Adrenal gland (tissue), 19 donors: ENCODE measurements at places on chromosomes 3 and 15. TPM values are rescaled to one million over a fixed set of nuclear protein-coding genes. Genes with fewer than 3 reads are reported as not detected.

The UBAP1L gene
- 1.1 TPM for polyA plus RNA-seq

The FRMD5 gene
- 2.9 TPM for polyA plus RNA-seq

The EIF4E3 gene
- 5.0 TPM for polyA plus RNA-seq

The LINGO1 gene
- 1.4 TPM for polyA plus RNA-seq

The CCDC54 gene
- polyA plus RNA-seq: not detected

The ZNF662 gene
- polyA plus RNA-seq: 5.4 TPM

The TM4SF1 gene
- polyA plus RNA-seq: 31.5 TPM

The LNP1 gene
- polyA plus RNA-seq: 0.71 TPM

The RFC4 gene
- 13.1 TPM for polyA plus RNA-seq

The SLC2A2 gene
- not detected for polyA plus RNA-seq

The GPR62 gene
- 0.40 TPM for polyA plus RNA-seq

The HDAC11 gene
- 17.5 TPM for polyA plus RNA-seq

The FBXW12 gene
- polyA plus RNA-seq: not detected

The SETMAR gene
- 53.7 TPM for polyA plus RNA-seq

The MAPKAPK3 gene
- 40.6 TPM for polyA plus RNA-seq

The EOGT gene
- polyA plus RNA-seq: 43.7 TPM

The LRRK1 gene
- polyA plus RNA-seq: 2.3 TPM

The CADPS gene
- polyA plus RNA-seq: 11.2 TPM

The ZPLD1 gene
- not detected for polyA plus RNA-seq

The GATM gene
- 8.6 TPM for polyA plus RNA-seq

The KAT2B gene
- polyA plus RNA-seq: 5.4 TPM

The PLA2G4F gene
- polyA plus RNA-seq: not detected

The FILIP1L gene
- 13.0 TPM for polyA plus RNA-seq

The PML gene
- 44.1 TPM for polyA plus RNA-seq

The SRP14 gene
- polyA plus RNA-seq: 549 TPM

The CYP8B1 gene
- not detected for polyA plus RNA-seq

The ACP3 gene
- 0.48 TPM for polyA plus RNA-seq

The DUOX1 gene
- polyA plus RNA-seq: 2.5 TPM

The ATP6V1A gene
- 14.7 TPM for polyA plus RNA-seq

The PRC1 gene
- 9.0 TPM for polyA plus RNA-seq

The FEZF2 gene
- polyA plus RNA-seq: not detected

The GNB4 gene
- 9.9 TPM for polyA plus RNA-seq

The CXCR6 gene
- 0.30 TPM for polyA plus RNA-seq

The PRR20G gene
- polyA plus RNA-seq: not detected

The ZIC1 gene
- polyA plus RNA-seq: 0.08 TPM

The GPR15 gene
- polyA plus RNA-seq: not detected

The CLDN11 gene
- polyA plus RNA-seq: 7.8 TPM

The CDC25A gene
- polyA plus RNA-seq: 3.0 TPM

The WDR93 gene
- polyA plus RNA-seq: 0.37 TPM

The HDC gene
- 0.13 TPM for polyA plus RNA-seq
